ENCODE measurements at places on chromosomes 6 and 20.

- DNase-seq: no peak
Measured at GRCh38 chr20:47660983-47661700, 124.1 kb downstream of the SULF2 start.

GRCh38 chr6:125863023-125863422 lies 72.3 kb downstream of the NCOA7 start:
- no peak for DNase-seq

DNA sequence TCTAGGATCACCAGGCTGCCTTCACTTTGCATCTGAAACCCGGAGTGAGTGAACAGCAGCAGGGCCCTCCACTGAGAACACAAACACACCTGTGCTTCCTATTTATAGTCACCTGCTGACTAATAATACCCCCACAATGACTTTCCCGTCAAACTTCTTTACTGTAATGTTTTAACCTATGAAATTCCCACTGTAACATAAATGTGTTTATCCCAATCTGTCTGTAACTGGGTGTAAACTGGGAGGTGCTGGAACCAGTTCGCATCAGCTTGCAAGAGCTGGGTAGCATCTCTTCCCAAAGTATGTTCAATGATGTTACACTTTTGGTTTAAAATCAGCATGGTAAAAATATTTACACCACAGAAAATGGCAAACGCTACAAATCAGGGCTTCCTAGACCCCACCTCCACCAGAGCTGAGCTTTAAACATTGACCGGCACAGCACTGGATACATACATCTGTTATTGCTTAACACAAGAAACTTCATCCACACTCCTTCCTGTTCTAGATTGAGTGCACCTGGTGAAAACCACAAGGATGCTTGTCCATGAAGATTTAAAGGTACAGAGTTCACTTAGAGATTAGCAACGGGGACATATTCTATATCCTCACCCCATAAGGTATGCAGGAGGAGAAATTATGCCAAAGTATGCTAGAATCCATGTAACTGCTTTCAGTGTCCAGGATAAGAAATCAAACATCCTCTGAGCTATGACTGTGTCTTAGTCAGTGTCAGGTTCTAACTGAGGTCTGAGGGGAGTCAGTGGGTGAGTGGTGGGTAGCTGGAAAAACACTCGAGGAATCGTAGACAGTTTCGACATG lies 79.0 kb downstream of the ALDH8A1 start:
- DNase-seq: no peak

GRCh38 chr6:56770011-56770520 lies 127.4 kb upstream of the DST start:
- DNase-seq: no peak

GRCh38 chr6:152952866-152953509 lies 29.9 kb downstream of the FBXO5 start:
- DNase-seq: peak; percentile 51

DNA sequence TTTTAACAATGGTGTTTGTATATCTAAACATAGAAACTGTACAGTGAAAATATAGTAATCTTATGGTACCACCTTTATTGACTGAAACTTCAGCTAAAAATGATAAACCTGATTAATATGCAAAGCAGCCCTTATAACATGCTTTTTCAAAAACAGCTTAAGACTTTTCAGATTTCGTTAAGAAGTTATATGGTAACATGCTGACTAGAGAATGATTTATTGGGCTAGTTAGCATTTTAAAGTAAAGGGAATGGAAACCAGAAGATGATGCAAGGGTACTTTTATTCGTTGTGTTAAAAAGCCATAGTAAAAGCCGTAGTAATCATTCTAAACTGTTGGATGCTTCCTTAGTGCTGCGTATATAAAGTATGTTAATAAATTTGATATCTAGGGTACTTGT lies 50.5 kb downstream of the CBFA2T2 start:
- no peak for DNase-seq

- DNase-seq: no peak
Measured at GRCh38 chr6:25640446-25640845, 11.6 kb upstream of the SCGN start.

- no peak for DNase-seq
Measured at GRCh38 chr20:33864324-33864963, 53.3 kb downstream of the CHMP4B start.

DNA sequence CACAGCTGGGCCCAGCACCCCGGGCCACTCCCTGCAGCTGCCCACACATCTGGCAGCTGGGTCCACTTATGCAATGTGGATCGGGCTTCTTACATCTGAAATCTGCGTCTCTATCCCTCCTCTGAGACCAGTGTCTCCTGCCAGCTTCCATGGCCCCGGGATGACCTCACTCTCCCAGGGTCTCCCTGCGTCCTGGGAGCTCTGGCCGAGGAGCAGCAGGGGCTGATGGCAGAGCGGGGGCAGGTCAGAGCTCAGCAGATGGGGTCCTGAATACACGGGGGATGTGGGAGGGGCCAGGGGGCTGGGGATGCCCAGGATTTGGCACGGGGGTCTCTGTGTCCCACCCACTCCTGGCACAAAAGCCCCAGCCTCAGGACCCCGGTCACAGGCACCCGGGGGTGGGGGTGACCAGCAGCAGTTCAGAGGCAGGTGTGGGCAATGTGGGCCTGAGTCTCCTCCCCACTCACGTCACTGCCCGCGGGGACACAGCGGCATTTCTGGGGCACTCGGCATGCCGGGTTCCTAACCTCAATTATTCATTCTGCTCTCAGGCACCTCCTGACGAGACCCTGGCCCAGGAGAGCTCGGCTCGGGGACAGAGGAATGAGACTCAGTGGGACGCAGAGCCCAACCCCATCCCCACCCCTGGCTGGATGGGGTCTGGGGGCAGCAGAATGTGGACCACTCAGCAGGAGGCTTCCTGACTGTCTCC lies 16.4 kb downstream of the CHRNA4 start:
- peak; percentile 7 for DNase-seq

DNA sequence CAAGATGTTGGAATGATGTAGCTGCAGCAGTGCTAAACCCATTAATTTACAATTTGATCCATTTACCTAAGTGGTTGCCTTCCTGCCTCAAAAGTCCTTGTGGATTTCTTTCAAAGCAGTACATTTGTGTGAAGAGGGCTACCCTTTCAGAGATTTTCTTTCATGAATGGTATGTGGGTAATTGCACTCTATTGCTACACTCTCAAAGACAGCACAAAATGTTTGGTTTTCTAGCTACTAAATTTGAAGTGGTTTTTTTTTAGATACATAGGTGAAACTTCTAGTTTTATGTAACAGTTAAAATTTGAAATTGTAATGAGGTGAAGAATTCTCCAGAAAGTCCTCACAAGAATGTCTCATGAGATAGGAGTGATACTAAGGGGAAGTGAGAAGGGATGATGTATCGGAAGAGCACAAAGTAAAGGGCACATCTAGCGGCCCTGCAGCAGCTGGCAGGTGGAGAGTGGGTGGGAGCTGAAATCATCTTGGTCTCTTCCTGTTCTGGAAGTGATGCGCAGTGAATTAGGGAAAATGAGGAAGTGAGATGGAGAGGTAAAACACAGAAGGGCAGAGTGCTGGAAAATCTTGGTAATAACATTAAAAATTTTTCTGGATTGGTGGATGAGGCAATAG lies 236.8 kb upstream of the MAN1A1 start:
- DNase-seq: no peak

GRCh38 chr6:18034798-18035202 lies 47.4 kb upstream of the KIF13A start:
- DNase-seq: peak; percentile 25

GRCh38 chr6:38955861-38956260 lies 92.7 kb upstream of the GLP1R start:
- no peak for DNase-seq

GRCh38 chr6:102660303-102660702 lies 1266.8 kb downstream of the GRIK2 start:
- no peak for DNase-seq

GRCh38 chr6:56329271-56330050 lies 82.1 kb upstream of the COL21A1 start:
- DNase-seq: peak; percentile 76

DNA sequence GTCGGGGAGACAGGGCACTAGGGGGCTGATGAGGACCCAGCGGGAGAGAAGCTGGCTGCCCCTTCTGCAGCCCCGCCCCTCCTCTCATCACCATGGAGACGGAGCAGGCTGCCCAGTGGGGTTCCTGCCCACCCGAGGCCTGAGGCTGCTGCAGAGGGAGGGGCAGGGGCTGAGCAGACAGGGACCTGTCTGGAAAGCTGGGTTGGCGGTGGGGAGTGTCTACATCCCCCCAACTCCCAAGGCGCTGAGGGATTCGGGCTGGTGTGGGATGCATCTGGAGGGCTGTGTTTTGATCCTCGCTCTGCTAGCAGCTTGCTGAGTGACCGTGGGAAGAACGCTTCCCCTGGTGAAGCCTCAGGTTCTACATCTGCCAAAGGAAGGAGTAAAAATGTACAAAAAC lies 1.2 kb upstream of the BPI start:
- no peak for DNase-seq

Measured in LHCN-M2 (cell line).